Kidney (tissue), 22 donors: ENCODE measurements at places on chromosomes 12 and 14. TPM values are rescaled to one million over a fixed set of nuclear protein-coding genes. Genes with fewer than 3 reads are reported as not detected.
A peak's percentile ranks its signal among the peaks of the same experiment; 100 is the strongest.

DNA sequence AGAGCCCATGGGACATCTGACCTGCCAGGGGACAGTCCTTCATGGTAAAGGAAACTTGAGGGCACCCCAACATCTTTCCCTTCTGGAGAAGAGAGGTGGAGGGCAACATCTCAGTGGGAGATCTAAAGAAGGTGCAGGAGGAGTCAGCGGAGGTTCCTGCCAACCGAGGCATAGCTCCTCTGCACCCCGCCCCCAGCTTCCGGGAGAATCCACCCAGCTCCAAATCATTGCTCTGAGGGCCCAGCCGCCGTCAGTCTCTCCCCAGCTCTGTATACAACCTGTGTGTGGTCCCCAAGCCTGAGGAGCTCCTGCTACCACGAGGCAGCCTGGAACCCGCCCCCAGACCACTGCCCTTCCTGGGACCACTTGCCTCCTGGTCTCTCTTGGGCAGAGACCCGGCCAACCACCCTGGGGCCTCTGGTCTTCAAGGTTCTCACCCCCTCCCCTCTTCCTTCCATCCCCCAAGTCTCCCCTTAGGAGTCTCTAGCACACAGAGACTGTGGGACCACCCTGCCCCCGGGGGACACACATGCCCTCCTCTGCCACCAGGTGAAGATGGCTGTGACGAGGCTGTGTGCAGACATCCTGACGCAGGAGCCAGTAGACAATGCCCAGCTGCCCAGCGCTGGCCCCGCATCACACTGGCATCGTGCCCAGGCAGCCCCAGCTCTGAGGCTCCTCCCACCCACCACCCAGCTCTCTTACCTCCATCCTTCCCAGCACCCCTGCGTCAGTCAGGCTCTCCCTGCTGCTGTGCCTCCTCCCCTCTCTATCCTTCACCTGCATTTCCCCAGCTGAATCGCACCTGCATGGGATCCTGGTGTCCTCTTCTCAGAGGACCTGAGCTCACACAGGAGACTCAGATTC, 13.0 kb upstream of the NUDT14 start:
- DNase-seq = no peak

GRCh38 chr14:38212111-38212510, 4.4 kb downstream of the SSTR1 start:
- DNase-seq = no peak

GRCh38 chr12:42130672-42131402, 13.8 kb downstream of the GXYLT1 start:
- no peak for DNase-seq

DNA sequence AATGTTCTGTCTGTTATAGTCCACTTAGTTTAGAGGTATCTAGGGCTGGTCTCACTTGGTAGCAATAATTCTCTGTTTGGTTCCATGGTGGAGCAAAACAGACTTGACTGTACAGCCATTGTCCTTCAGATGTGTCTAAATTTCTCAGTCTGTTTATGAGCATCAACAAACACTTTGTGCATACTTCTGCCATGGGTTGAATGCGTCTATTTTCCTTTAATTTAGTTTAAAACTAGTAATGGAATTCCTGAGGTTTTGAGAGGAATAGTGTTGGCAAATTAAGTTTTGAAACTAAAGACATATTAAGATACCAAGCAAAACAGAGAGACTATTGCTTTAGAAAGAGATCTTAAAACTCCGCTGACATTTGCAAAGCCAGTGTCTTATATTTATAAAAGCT, 22.6 kb downstream of the FRS2 start:
- no peak for DNase-seq

DNA sequence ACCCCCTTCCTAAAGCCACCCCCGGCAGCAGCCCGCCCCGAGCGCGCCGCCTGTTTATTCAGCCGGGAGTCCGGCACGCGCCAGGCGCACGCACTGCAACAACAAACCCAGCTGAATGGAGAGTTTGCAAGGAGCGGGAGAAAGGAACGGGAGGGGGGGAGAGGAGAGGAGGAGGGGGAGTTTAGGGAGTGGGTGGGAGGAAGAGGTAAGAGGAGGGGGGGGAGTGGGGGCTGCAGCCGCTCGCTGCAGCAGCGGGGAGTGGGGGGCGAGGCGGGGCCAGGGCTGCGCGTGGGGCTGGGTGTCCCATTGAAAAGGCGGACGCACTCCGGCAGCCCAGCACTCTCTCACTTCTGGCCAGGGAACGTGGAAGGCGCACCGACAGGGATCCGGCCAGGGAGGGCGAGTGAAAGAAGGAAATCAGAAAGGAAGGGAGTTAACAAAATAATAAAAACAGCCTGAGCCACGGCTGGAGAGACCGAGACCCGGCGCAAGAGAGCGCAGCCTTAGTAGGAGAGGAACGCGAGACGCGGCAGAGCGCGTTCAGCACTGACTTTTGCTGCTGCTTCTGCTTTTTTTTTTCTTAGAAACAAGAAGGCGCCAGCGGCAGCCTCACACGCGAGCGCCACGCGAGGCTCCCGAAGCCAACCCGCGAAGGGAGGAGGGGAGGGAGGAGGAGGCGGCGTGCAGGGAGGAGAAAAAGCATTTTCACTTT, at the start of gene ASCL1:
TSS of gene ASCL1 (plus strand) at position 336 of the 712 bp plus-strand sequence. CDS start 571 bp downstream, outside the sequence.
- peak; percentile 61 for DNase-seq

- no peak for DNase-seq
Measured at GRCh38 chr14:89384023-89384422, 33.0 kb downstream of the FOXN3 start.

DNA sequence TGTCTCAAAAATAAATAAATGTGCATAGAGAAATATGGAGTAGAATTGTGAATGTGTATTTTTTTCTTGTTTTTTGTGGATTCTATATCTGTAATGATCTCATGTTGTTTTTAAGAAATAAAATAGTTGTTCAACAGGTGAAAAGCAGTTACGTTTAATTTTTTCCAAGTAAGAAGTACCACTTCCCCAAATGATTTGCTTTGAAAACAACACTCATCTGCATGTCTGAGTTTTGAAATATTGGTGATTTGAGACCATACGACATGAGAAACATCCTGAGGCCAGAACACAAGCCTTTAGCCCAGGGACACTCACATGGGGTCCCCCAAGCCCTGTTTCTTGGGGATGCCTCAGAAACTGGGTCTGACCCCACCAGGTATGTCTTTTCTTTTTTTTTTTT, 4.2 kb upstream of the FICD start:
- DNase-seq = no peak

DNA sequence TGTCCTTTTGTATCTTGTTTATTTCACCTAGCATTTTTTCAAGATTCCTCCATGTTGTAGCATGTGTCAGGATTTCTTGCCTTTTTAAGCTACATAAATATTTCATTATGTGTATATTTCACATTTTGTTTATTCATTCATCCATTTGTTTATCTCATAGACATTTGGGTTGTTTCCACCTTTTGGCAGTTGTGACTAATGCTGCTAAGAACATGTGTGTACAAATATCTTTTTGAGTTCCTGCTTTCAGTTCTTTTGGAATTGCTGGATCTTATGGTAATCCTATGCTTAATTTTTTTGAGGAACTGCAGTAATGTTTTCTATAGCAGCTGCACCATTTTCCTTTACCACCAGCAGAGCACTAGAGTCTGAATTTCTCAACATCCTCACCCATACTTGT, 62.4 kb downstream of the SCN8A start:
- DNase-seq = no peak

DNA sequence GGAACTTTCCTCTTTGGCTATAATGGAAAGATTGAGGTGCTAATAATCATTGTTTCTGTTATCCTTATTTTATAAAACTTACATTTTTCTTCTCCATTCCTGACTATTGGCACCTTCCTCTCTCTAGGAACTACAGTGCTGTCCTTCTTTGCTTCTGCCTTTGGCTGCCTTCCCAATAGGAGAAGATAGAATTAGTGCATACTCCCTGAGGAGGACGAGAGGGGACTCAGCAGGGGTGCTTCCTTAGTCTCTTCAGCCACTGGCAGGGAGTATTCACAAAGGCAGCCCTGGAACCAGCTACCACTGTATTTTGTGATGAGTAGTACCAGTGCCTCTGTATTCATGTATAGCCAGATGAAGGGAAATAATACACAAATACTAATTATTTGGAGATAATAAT, 208.5 kb downstream of the FOXG1 start:
- no peak for DNase-seq

DNA sequence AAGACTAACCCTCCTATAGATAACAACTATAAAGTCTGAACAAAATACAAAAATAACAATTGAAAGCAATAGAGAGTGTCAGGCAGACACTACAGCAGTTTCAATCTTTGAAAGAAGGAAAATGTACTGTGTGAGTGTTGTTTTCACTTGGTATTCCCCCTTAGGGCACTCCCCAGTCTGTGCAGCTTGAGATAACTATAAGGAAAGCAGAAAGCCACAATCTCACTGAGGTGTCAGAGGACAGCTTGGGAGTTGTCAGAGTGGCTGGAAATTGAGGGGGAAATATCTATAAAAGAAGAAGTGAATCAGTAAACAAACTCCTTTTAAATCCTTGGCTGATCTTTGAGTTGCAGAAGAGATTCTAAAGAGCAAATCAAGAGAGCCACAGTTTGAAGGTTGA, 364.8 kb downstream of the NELL2 start:
- no peak for DNase-seq

GRCh38 chr14:21203470-21204166, 47.8 kb upstream of the OR5AU1 start:
- DNase-seq = no peak

GRCh38 chr14:57659052-57659451, 165.4 kb upstream of the CCDC198 start:
- DNase-seq = no peak

GRCh38 chr14:99946652-99947489, 118.4 kb upstream of the EVL start:
- DNase-seq = no peak

GRCh38 chr12:128908254-128908653, 55.0 kb downstream of the GLT1D1 start:
- DNase-seq = no peak

DNA sequence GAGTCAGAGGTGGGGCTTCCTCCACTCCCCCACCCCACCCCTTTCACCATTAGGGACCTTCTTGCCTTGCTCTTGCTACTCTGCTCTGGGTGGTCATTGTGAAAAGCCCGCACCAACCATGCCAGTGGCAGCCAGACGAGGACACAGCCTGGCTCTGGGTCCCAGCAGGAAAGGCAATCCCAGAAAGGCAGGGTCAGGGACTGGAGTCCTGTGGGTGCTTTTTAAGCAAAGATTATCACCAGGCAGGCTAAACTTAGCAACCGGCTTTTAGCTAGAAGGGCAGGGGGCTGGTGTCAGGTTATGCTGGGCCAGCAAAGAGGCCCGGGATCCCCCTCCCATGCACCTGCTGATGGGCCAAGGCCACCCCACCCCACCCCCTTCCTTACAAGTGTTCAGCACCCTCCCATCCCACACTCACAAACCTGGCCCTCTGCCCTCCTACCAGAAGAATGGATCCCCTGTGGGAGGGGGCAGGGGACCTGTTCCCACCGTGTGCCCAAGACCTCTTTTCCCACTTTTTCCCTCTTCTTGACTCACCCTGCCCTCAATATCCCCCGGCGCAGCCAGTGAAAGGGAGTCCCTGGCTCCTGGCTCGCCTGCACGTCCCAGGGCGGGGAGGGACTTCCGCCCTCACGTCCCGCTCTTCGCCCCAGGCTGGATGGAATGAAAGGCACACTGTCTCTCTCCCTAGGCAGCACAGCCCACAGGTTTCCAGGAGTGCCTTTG, 1.2 kb upstream of the GAPDH start:
- peak; percentile 91 for DNase-seq

DNA sequence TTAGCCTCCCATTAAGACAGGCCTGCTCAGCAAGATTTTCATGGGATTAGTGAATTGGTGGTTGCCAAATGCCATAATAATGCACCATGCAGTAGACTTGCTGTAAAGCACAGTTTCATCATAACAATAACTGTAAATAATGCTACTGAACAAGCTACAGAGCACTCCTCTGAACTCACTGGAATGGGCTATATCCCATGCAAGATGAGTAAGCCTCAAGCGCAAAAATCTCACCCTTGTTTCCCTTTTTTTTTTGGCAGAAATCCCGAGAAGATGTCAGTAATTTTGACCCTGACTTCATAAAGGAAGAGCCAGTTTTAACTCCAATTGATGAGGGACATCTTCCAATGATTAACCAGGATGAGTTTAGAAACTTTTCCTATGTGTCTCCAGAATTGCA, 145.9 kb upstream of the HIF1A start:
- no peak for DNase-seq

GRCh38 chr14:72518809-72519377, 375.0 kb downstream of the DPF3 start:
- no peak for DNase-seq

DNA sequence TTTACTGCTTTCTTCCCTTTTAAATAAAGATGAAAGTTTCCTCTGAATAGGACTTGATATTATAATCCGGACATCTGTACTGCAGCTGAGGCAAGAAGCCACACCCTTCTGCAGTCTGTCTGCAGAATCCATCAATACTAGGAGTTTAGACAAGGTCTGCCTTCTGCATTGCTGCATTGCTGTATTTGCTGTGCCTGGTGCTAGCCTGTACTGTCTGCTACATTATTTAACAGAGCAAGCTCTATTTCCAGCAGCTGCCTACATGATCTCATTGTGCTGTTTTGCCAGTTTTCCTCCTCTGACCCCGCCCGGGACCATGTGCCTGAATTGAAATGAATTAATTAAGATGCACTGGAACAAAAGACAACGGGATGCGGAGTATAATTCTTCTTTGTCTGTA, 1.7 kb downstream of the TUBA1A start:
- DNase-seq = no peak

GRCh38 chr12:65603438-65604351, 220.6 kb upstream of the HMGA2 start:
- peak; percentile 65 for DNase-seq

DNA sequence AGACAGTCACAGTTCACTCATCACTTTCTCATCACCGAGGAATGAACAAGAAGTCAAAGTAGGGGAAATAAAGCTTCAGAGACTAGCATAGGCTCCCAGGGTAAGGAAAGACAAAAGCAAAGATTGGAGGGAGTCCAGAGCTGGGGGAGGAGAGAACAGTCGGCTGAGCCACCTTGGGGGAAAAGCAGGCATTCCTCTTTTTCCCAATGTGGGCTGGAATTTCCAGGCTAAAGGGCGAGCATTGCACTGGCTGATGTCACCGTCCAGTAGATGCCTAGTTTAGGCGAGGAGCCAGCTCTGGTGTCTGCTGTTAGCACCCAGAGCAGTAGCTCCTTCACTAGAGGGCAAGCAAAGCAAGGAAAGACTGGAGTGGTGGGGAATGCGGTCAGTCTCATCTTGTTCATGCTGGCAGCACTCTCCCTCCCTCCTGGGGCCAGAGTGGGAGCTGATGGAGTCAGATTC, 8.5 kb upstream of the KRT75 start:
- DNase-seq = no peak

GRCh38 chr14:103000291-103000921, 56.9 kb downstream of the CDC42BPB start:
- DNase-seq = peak; percentile 52

GRCh38 chr14:69241577-69241976, 18.4 kb upstream of the GALNT16 start:
- DNase-seq = no peak

- DNase-seq = no peak
Measured at GRCh38 chr14:54503486-54503885, 6.2 kb upstream of the CGRRF1 start.

GRCh38 chr12:127970491-127970890, 296.5 kb upstream of the TMEM132C start:
- DNase-seq = no peak

- DNase-seq = no peak
Measured at GRCh38 chr14:91405241-91405721, 12.3 kb downstream of the CCDC88C start.

Gene GLIPR1
- total RNA-seq = 20.6 TPM

Gene ESRRB
- 3.9 TPM for total RNA-seq

Gene CTSG
- 11.9 TPM for total RNA-seq

Gene SLC5A8
- 1.6 TPM for total RNA-seq

Gene GOLT1B
- 28.9 TPM for total RNA-seq

Gene CATSPERB
- total RNA-seq = 2.1 TPM

Gene TAOK3
- total RNA-seq = 36.1 TPM

Gene PTGER2
- total RNA-seq = 10.0 TPM

Gene AMDHD1
- total RNA-seq = 1.2 TPM
